ENCODE measurements at places on chromosomes 1 and 21. TPM values are rescaled to one million over a fixed set of nuclear protein-coding genes. Genes with fewer than 3 reads are reported as not detected.

- H3K27me3 ChIP-seq, result no peaks in the 10 kb centered on the region
- no peaks in the 10 kb centered on the region for H3K36me3 ChIP-seq
- H3K4me3 ChIP-seq, result no peak overlapping the region
Observed at GRCh38 chr1:205301205-205301821, 20.2 kb downstream of the NUAK2 start.

DNA sequence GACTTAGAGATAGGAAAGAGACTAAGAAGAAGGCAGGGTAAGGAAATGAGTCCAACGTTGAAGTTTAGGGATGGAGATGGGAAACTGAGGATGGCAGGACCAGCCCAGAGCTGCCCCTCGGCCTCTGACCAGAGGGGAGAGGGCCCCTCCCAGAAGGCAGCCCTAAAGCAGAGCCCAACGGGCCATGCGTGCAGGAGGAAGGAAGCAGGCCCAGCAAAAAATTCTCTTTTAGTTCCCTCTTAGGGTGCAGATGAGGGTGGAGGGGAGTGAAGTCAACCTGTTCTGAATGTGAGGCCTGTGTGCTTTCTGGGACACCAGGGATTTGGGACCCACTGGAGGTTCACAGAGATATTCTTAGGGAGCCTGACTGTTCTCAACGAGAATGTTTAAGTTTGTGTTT, 225.4 kb downstream of the RHOU start:
- no peak for DNase-seq
- no peak overlapping the region for H3K4me3 ChIP-seq
- H3K4me1 ChIP-seq, result no peaks in the 10 kb centered on the region
- no peaks in the 10 kb centered on the region for H3K36me3 ChIP-seq

GRCh38 chr1:221099747-221100595, 220.7 kb downstream of the HLX start:
- H3K4me1 ChIP-seq, result peaks cover 5% of the 10 kb centered on the region
- no peaks in the 10 kb centered on the region for H3K27me3 ChIP-seq
- H3K4me3 ChIP-seq, result no peak overlapping the region
- H3K36me3 ChIP-seq, result no peaks in the 10 kb centered on the region

GRCh38 chr1:56196839-56197238, 382.5 kb downstream of the PLPP3 start:
- no peaks in the 10 kb centered on the region for H3K36me3 ChIP-seq
- H3K4me3 ChIP-seq, result no peak overlapping the region
- H3K4me1 ChIP-seq, result no peaks in the 10 kb centered on the region
- DNase-seq, result no peak
- no peak overlapping the region for H3K27ac ChIP-seq
- no peaks in the 10 kb centered on the region for H3K27me3 ChIP-seq

- no peaks in the 10 kb centered on the region for H3K36me3 ChIP-seq
- no peak overlapping the region for H3K4me3 ChIP-seq
- no peaks in the 10 kb centered on the region for H3K4me1 ChIP-seq
- no peak for DNase-seq
Observed at GRCh38 chr1:32580348-32581017, 41.3 kb downstream of the ZBTB8A start.

- H3K4me3 ChIP-seq, result no peak overlapping the region
- no peaks in the 10 kb centered on the region for H3K36me3 ChIP-seq
- no peaks in the 10 kb centered on the region for H3K4me1 ChIP-seq
- no peaks in the 10 kb centered on the region for H3K27me3 ChIP-seq
- no peak for DNase-seq
Observed at GRCh38 chr1:16175610-16176553, 20.0 kb upstream of the EPHA2 start.

DNA sequence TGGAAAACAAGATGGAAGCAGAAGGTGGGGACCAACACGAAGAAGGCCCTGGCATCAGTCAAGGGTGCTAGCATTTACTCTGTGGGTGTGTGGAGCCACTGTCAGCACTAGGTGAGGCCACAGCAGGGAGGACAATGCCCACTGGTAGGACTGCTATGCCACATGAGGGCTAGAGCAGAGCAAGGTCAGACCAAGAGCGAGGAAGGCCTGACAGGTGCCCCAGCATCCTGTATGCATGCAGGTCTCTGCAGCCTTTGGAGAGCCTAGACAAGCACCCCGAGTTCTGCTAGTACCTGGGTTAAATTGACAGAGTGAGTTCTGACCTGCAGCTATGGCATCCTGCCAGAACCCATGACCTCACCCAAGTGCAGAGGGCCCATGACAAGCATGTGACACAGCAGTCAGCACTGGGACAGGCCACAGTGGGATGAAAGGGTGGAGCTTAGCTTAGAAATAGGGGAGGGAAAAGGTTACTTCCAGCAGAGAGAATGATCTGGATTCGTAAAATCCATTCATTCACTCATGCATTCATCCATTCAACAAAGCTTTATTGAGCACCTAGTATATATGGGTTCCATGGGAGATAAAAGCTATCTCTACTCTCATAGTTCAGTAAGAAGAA, 9.0 kb upstream of the CSF1 start:
- H3K36me3 ChIP-seq, result no peaks in the 10 kb centered on the region
- DNase-seq, result no peak
- H3K4me3 ChIP-seq, result no peak overlapping the region
- no peaks in the 10 kb centered on the region for H3K27me3 ChIP-seq
- peaks cover 13% of the 10 kb centered on the region for H3K4me1 ChIP-seq
- H3K27ac ChIP-seq, result no peak overlapping the region

- no peak overlapping the region for H3K4me3 ChIP-seq
- no peaks in the 10 kb centered on the region for H3K36me3 ChIP-seq
- no peaks in the 10 kb centered on the region for H3K4me1 ChIP-seq
- no peak overlapping the region for H3K27ac ChIP-seq
- H3K27me3 ChIP-seq, result no peaks in the 10 kb centered on the region
Observed at GRCh38 chr1:71490432-71490831, 409.6 kb upstream of the ZRANB2 start.

TNNT2 gene
- total RNA-seq, result not detected

DNM3 gene
- 0.08 TPM for total RNA-seq

CA6 gene
- not detected for total RNA-seq

SFN gene
- 2.9 TPM for total RNA-seq

SYF2 gene
- 30.0 TPM for total RNA-seq

PIGR gene
- 4.7 TPM for total RNA-seq

All from GM12878 (cell line).